ENCODE measurements at places on chromosomes 6 and 20.

GRCh38 chr6:82441047-82441855 lies 77.6 kb downstream of the TPBG start:
- DNase-seq = no peak

DNA sequence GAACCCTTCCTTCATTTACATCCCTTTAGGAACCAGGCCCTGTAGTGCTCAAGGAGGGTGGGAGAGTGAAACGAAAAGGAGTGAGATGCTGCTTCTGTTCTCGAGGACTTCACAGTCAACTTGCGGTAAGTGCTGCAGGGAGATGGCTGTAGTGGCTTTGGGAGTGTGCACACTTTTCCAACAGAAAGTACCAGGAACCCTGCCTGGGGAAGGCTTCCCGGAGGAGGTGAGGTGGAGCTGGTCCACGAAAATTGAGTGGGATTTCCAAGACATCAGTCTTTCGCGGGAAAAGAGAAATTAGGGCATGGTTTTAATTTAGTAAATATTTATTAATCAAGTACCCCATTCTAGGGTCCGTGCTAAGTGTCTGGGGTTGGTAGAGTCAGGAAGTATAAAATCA lies 12.7 kb downstream of the TRIM31 start:
- no peak for DNase-seq

DNA sequence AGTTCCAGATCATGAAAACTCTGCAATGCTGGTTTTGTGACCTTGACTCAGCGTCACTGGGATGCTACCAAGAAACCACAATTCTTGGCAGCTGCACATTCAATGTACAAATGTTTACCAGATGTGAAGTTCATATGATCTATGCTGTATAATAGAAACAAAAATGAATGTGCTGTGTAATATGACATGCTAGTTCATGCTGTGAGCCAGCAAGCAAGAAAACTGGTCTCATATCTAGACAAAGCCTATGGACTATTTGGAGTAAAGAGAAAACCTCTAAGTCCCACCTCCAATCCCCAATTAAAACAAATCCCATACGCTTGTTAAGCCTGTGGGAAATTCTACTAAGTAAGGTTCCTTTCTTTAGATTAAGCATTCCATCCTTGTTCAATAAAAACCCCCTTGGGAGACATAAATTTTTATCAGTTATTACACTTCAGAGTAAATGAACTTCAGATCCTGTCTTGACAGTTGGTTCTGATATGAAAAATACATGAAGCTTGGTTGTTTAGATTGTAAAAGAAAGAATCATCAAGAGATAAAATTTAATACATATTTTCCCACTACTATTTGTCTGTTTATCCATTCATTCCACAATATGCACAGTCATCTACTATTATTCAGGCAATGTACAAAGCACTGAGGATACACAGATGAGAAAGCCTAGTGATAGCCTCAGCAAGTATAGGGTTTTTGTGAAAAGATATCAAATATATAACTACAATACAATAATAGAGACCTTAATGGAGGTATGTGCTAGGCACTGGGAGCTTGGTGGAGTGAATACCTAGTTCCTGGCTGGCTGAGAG lies 20.1 kb downstream of the COL21A1 start:
- DNase-seq = peak; percentile 90

DNA sequence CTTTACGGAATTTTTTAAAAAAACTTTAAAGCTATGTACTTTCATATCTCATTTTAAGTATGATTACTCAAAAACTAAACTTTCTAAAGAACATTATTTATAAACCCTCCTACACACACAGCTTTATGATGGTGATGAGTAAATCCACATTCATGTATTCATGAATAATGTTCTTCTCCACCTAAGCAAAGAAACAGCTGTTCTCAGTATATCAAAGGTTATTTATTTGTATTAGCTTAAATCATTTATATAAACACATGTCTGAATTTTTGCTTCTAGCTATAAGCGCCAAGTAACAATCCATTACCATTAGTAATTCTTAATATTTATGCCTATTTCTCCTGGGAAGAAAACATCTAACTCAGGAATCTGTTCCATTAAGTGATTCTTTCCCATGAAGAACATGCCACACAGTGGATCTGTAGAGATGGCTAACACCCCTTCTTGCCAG lies 63.3 kb downstream of the SMLR1 start:
- DNase-seq = peak; percentile 56

GRCh38 chr6:22601984-22602383 lies 32.6 kb downstream of the HDGFL1 start:
- no peak for DNase-seq

DNA sequence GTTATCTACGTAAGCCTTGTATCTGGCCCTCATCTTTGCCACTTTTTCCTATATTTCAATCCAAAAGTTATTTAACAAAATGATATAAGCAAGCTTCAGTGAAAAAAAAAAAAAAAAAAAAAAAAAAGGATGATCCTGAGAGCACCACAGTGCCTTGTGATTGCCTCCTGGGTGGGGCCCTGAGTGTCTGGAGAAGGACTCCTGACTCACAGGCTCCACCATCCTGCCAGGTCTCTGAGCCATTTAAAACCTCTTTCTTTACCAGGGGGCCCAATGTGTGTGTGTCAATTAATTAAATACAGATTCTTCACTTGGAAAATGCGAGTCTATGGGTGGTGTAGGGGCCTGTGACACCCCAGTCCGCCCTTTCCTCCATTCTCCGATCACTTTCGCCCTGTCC lies 105.2 kb downstream of the SMOC2 start:
- DNase-seq = no peak

GRCh38 chr6:31794294-31794865 lies 1.2 kb downstream of the VARS1 start:
- peak; percentile 74 for DNase-seq

DNA sequence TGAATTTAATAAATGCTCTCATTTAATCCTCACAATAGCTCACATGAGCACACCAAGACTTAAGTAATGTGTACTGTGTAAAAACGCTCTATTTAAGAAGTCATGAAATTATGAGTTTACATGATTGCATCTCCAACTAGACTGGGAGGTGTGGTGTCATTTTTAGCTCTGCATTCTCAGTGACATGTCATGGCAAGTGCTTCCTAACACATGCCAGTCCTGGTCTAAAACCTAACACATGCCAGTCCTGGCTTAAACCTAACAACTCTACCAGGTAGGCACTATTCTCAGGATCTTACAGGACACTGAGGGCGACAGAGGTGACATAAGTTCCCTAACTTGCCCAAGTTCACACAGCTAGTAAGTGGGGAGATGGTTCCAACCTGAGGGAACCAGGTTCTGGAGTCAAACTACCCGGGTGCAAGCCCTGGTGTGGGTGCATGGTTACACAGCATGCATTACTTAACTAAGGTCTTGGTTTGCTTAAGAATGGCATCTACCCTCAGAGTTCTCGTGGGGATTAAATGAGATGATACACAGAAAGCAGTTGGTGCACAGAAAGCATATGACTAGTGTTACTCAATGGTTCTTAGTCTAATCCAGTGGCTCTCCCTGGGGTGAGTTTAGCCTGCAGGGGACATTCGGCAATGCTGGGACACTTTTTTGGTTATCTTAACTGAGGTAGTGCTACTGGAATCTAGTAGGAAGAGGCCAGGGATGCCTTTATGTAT lies 14.7 kb downstream of the CLDN20 start:
- no peak for DNase-seq

GRCh38 chr6:54716010-54716409 lies 130.6 kb upstream of the FAM83B start:
- DNase-seq = no peak

GRCh38 chr6:100309174-100309573 lies 155.5 kb downstream of the SIM1 start:
- no peak for DNase-seq

DNA sequence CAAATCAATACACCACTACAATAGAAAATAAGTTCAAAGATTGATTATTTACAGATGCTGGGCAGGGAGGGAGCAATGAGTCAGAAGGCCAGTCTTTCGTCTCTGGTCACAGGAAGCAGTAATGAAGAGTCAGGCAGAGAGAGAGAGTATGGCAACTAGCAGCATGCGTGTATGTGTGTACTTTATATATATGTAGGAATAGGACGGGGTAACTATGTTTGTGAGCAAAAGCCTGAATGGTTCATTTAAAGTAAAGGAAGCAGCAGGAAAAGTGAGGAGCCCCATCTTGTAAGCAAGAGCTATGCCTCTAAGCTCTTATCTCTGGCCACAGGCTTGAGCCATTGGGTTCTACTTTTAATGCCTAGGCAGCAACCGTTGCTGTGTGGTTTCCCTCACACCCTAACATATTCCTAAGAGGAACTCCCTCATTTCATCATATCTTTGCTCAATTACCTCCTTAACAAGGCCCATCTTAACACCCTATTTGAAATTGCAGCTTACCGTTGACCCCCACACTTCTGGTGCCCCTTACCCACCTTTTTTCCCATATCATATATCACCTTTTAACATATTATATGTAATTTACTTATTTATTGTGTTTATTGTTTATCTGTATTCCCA lies 66.6 kb downstream of the AFG1L start:
- DNase-seq = peak; percentile 26

DNA sequence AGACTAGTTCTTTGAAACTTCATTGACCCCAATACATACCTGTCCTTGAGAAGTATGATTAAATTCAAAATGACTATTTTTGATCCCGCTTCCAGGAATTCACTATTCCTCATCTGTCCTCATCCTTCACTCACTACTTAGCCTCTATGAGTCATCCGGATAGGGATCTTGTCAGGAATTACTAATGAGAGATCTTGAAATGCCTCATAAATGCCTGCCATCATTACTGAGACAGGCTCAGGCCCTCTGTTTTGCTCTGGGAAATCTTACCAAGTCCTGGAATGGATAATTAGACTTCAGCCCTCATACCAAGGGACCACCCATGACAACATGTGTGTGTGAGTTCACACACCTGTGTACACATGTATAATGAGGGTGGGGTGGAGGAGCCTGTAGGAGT lies 2.8 kb upstream of the CYP24A1 start:
- DNase-seq = peak; percentile 51

Data from GM23248 (cell line).